Activated CD4-positive, alpha-beta T cell treated with anti-CD3 and anti-CD28 coated beads for 36 hours (primary cell): ENCODE measurements at places on chromosomes 7 and 10. TPM values are rescaled to one million over a fixed set of nuclear protein-coding genes. Genes with fewer than 3 reads are reported as not detected.

DNA sequence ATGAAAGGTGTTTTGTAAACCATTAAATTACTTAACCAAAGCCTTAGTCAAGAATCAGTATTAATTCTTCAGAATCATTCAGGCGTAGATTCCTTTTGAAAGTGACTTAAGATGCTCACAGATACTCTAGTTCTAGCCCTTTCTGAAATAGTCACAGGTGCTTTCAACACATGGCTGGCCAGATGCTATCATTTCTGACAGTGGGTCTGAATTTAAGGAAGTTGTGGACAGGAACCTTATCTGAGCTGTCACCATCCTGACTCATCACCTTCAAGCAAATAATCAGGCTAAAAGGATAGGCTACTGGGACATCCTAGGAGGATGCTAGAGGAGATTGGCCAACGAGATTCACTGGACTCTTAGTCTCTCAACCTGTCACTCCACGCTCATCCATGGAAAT is 501.5 kb downstream of the LRMDA start:
- no peaks in the 10 kb centered on the region for H3K36me3 ChIP-seq
- peaks cover 6% of the 10 kb centered on the region for H3K27me3 ChIP-seq
- H3K27ac ChIP-seq: no peak overlapping the region
- H3K4me1 ChIP-seq: no peaks in the 10 kb centered on the region

DNA sequence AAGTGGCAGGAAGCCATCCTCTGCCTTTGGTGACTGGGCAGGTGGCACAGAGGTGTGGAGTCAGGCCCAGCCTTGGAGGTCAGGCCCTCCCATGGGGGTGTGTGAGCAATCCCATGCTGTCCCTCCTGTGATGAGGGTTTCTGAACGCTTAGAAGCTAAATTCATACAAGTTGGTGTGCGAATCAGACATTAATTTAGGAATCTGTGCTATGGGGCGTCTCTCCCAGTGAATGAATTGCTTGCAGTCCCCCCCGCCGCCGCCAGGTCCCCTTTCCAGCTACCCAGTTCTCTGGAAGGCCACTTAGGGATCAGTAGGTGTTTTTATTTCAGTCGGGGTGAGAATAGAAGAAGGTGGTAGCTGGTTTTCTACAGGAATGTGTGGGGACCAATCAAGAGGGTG is 37.5 kb downstream of the LRRC18 start:
- no peak for DNase-seq
- H3K4me1 ChIP-seq: no peaks in the 10 kb centered on the region
- H3K27ac ChIP-seq: no peak overlapping the region
- no peaks in the 10 kb centered on the region for H3K36me3 ChIP-seq

DNA sequence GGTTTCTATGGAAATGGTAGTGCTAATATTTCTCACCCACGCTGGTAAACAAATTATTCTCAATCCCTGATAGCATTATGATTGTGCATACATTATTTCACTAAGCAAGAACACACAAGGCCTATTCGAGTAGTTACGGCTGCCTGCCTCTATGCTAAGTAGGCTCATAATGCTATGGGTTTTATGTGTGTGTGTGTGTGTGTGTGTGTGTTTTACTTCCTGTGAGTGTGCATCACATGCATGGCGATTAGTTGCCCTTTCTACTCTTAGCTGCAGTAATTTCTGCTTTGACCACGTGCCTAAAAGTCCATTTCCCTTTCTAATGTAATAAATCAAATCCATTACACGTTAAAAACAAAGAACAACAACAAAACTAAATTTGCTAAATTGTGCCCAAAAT is 117.0 kb downstream of the CHCHD3 start:
- no peaks in the 10 kb centered on the region for H3K27me3 ChIP-seq
- DNase-seq: no peak
- H3K4me3 ChIP-seq: no peak overlapping the region
- no peaks in the 10 kb centered on the region for H3K4me1 ChIP-seq
- peaks cover 16% of the 10 kb centered on the region for H3K36me3 ChIP-seq

DNA sequence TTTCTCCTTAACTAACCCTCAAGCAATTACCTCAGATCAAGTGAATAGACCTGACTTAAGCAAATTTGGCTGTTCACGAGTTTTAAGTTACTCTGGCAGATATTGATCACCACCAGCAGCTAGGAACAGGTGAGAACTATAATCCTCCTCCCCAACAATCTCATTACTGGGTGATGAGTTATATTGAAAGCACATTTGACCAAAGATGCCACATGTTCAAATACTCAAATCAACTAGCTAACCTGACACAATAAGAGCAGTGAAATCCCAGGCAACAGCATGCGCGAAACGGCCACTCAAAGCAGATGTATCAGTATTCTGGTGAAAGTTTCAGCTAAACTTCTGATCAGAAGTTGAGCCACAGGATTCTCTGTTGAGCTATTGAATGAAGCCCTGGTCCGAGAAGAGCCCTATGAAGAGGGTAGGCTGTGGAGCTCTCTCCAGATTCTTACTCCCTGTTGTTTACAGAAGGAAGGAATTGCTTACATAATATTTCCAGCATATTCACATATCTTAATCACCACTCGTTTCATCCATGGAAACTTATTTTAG is 52.6 kb downstream of the CAV1 start:
- H3K36me3 ChIP-seq: no peaks in the 10 kb centered on the region
- peaks cover 1% of the 10 kb centered on the region for H3K27me3 ChIP-seq
- peak; percentile 42 for DNase-seq

The NUDT13 gene
- 2.2 TPM for total RNA-seq
